ENCODE measurements at places on chromosomes 1 and 21.

DNA sequence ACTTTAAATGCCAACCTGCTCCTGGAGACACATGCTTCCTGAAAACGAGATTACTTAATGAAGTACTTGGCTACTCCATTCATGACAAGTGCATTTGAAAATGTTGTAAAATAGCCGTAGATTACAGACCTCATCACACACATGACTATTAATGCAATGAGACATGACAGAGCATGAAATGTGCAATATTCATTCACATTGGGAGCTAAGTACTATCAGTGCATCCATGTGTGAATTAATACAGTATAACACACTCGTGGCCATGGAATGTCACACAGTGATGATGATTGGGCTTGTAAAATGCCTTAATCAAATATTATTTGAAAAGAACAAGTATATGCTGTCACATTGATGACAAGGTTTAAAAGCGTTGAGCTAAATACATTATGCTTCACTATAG is 407.0 kb downstream of the AMY1C start:
- DNase-seq = no peak

GRCh38 chr1:67500413-67500959 is 70.3 kb upstream of the SERBP1 start:
- DNase-seq = peak; percentile 77

DNA sequence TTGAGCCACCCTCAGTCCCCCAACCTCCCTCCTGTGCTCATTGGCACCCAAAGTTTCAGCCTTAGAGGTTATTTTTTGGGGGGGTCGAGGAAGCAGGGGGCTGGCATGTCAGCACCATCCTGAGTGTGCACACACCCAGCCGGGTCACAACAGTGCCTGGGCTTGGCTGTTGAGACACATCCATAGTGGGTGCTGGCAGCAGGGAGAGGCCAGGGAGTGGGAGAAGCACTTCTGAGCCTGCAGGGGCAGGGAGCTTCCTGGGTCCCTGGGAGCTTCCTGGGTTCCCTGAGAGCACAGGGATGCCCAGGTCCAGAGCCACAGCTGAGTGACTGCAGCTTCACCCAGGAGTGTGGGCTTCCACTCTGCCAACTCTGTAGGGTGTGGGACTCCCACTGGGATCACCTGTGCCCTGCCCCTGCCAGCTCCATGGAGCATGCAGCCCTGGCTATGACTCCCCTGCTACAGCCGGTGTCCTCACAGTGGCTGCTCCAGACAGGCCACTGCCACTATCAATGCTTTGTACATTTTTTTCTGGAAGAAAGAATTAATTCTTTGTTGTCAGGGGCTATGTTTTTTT is 240.4 kb downstream of the PTGER3 start:
- DNase-seq = no peak

DNA sequence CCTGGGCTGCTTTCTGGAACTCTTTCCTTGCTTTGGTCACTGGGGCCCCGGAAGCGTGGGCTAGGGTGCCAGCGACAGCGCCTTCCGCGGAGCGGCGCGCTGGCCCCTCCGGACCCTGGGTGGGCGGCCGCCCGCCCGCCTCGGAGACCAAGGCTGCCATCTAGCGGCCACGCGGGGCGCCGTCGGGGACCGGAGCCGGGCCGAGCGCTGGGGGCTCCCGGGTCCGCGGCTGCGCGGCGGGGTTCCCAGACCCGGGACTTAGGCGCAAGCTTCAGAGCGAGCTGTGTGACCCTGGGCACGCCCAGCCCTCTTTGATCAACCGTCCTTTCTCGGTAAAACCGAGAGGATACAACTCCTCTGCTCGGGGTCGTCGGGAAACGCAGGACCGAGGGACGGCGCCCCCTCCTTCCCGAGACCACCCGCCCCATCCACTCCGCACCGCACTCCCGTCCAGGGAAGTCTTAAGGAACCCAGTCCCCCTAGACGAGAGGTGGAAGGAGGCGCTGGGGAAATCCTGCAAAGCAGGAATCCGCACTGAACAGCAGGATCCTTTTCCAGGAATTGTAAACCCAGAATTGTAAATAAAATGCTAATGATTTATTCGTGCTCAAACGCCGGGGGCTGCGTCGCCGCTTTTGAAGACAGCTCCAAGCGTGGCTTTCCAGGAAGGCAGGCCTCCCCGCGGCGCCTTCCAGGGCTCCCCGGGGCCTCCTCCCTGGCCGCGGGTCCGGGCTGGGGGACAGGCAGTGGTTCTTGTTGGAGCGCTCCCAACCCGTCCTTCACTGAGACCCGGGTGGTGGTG is 41.2 kb downstream of the RRAGC start:
- no peak for DNase-seq

DNA sequence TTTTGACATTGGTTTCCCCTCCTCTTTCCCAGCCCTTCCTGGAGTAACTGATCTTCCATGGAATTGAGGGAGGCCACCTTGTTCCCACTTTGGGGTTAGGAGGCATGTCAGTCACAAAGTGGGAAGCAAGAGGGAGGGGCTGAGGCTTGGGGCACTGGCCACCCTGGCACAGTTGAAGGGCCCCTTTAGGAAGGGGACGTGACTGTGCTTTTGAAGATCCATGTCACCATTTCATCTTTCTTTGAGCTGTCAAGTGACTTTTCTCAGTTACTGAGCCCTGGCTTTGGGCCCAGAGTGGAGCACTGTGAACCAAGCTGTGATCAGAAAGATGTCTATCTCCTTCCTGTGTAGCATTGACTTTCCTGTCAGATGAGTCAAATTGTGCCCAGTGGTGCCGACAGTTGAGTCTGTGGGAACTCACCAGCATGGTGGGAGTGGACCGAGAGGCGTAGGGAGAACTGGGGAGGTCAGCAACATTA is 38.5 kb upstream of the TDRD10 start:
- peak; percentile 11 for DNase-seq

DNA sequence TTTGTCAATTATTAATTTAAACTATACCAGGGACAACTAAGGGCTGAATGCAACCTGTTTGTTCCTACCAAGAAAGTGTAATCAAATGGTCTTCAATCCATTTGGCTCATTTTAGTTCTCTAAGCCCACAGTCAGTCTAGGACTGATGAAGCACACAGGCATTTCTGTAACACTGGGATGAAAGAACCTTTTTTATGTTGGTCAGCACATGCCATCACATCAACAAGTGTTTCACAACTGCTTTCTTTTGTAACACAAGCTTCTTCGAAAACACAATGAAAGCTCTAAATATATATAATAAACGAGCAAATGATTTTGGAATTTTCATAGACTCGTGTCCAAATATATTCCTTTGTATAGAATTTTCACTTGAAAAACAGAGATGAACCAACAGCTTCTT is 28.8 kb downstream of the HEATR1 start:
- DNase-seq = no peak

DNA sequence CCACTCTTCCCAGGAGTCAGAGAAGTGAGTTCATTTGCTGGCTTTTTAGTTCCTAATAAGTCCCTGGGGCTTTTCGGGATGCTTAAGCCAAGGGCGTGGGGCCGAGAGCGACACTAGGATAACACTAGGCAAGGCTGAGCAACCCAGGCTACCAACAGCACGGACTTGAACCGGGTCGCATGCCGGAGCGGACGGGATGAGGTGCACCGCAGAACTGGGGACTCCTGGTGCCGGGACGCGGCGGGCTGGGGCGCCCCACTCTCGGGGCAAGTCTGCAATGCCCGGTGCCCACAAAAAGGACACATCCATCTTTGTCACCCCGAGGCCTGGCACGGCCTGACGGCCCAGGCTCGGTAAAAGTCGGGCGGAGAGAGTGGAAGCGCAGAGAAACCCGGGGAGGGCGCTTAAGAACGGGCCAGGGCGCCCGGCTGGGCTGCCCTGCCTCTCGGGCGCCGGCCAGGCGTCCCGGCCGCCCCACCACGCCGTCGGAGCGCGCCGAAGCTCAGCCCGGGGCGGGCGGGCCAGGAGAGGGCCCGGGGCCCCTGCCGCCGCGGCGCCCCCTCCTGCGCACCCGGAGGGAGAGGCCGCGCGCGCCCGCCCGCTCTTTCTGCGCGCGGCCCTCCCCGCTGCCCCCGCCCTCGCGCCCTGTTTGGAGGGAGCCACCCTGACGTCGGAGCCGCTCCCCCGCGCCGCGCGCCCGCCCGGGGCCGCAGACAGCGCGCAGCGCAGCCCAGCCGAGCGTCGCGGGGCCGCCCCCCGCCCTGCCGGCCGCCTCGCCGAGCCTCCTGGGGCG is at the start of gene NBL1:
NBL1 (plus strand) TSS at position 710 of the 793 bp plus-strand sequence. CDS start 10,720 bp downstream, outside the sequence.
- peak; percentile 82 for DNase-seq

DNA sequence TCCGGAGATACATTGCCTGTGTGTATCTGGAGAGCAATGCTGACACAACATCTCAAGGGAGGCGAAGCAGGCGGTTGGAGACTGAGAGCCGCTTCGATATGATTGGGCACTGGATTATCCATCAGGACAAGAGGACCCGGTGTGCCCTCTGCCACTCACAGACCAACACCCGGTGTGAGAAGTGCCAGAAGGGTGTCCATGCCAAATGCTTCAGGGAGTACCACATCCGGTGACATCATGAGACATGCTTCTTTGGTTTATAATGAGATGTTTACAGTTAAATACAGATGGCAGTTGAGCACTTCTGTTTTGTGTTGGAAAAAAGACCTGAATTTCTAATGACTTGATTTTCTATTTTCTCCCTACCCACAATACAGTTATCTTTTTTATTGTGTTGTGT is 12.1 kb downstream of the PGBD2 start:
- peak; percentile 44 for DNase-seq
